ENCODE measurements at places on chromosomes 1 and 21.

GRCh38 chr21:25878344-25878743 lies 143.6 kb downstream of the GABPA start:
- no peak for DNase-seq

GRCh38 chr1:94643819-94644218 lies 102.3 kb upstream of the F3 start:
- DNase-seq = no peak

DNA sequence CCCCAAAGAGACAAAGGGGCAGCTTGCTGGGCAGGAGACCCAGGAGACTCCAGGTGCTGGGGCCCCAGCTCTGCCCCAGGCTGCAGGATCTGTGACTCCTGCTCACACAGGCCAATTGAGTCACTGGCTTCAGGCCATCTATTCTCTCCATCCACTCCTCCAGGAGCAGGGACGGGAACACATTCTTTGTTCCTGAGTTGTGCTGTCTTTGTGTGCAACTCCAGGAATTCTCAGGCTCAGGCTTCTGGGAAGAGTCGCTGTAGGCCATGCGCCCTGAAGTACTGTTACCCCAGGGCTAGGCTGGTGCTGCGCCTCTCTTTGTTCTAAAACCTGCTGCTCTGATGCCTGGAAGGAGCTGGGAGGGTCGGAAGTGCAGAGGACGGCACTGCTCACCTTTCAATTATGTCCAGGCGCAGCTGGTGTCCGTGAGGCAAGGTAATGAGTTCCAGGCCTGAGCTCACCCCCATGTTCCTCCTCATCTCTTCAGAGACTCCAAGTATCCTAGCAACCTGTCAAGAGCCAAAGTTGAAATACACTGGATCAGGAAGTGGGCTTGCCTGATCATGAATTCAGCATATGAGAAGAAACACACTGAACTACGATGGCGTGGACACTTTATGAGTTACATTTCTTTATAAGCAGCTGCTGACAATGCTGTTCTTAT lies 105.9 kb downstream of the BCAR3 start:
- no peak for DNase-seq

GRCh38 chr1:232872738-232873137 lies 67.5 kb downstream of the MAP10 start:
- no peak for DNase-seq

DNA sequence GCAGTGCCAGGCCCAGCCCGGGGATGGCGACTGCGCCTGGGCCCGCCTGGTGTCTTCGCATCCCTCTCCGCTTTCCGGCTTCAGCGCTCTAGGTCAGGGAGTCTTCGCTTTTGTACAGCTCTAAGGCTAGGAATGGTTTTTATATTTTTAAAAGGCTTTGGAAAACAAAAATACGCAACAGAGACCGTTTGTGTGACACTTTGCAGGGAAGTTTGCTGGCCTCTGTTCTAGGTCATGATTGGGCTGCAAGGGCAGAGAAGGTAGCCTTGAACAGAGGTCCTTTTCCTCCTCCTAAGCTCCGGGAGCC lies 719 bp downstream of the SOD1 start:
- no peak for DNase-seq

DNA sequence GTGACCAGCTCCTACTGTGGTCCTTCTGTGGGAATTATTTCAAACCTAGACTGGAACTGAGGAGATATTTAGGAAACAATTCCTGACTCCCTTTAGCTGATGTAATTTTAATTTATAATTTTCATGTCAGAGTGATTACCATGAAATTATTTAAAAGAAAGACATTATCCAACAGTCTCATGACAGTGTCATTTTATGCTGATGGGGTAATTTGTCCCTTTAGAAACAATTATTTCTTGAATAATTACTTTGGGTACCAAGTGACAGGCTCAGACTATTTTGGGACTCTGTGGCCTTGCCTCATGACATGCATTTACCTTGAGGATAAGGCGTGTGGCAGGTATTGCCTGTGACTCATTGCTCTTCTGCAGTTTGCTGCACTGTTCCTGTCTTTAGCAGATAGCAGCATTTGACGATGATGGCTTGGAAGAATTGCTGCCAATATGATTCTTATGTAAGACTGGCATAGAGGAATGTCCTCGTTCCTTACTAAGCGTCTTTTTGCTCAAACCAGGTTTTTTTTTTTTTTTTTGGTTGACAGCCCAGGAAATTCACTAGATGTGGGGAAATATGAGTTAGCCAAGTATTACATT lies 206.0 kb upstream of the HMCN1 start:
- DNase-seq = no peak

- DNase-seq = no peak
Measured at GRCh38 chr21:37220433-37220980, 46.6 kb downstream of the VPS26C start.

Measured in stimulated activated CD4-positive, alpha-beta T cell treated with anti-CD3 and anti-CD28 coated beads, Interleukin-12 subunit alpha, Interleukin-12 subunit beta, amount 100 ng/mL, for 24 hours (primary cell).